Stomach (tissue), 19 donors: ENCODE measurements at places on chromosomes 11 and 22. TPM values are rescaled to one million over a fixed set of nuclear protein-coding genes. Genes with fewer than 3 reads are reported as not detected.

DNA sequence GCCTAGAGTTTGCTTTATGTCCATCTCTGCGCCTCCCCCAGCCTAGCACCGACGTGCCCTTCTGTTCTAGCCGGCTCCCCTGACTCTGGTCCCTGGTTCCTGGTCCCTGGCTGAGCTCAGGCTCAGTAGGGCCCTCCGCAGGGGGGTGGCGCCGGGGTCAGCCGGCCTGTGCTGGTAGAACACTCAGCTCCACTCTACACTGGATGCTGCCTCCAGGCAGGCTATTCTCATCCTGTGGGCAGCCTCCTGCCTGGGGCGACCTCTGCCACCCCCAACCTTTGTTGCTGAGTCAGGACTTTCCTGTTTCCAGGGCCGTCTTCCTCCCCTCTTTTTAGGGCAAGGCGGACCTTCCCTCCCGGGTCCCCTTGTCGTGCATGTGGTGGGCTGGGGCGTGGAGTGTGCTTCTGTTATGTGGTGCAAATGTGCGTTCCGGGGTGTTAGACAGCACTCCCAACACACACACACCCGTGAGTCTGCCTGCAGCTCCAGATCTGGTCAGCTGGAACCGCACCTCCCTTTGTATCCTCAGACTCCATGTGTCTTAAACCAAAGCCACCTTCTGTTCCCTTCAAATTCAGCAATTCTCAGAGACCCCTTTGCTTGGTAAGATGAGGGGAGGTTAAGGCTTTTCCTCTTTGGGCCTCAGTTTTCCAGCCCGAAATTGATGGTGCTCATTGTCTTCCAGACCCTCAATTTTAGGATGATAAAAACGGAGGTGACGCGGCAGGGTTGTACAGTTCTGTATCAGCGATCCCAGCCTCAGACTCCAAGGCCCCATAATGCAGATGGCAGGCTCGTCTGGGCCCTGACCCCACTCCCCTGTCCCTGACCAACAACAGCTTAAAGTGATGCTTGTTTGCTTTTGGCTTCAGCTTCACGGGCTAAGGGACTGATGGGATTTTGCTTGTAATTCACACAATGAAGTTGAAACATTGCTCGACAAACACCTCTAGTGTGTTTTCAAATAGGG is 1327.9 kb downstream of the BRD1 start:
- DNase-seq = no peak
- no peaks in the 10 kb centered on the region for H3K4me1 ChIP-seq
- no peak overlapping the region for H3K27ac ChIP-seq

DNA sequence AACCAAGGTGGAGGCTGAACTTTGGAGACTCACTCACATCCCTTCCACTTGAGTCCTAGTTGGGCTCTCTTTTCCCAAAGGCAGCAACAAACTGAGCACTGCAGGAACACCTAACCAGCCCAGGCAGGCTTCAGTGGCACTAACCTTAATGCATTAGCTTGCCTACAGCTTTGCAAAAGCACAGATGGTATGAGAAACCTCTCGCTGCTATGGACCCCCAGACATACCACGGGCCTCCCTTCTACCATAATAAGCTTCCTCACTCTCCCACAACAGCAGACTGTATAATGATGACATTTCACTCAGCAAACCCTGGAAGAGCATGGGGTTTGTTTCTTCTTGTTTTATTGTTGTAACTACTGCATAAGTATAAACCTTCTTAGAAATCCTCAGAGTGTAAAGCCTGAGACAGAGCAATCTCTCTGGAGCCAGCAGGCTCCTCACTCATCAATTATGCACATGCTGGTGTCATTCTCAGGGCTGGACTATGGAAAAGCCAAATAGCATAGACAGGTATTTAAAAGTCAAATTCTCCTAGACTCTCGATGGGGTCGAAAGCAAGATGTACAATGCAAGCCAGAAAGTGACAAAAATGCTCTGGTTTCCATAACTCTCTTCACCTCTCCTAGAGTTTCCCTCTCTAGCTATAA is 167.6 kb downstream of the NXPE2 start:
- H3K27me3 ChIP-seq = peaks cover 7% of the 10 kb centered on the region
- no peaks in the 10 kb centered on the region for H3K4me1 ChIP-seq
- H3K4me3 ChIP-seq = no peak overlapping the region
- DNase-seq = no peak

DNA sequence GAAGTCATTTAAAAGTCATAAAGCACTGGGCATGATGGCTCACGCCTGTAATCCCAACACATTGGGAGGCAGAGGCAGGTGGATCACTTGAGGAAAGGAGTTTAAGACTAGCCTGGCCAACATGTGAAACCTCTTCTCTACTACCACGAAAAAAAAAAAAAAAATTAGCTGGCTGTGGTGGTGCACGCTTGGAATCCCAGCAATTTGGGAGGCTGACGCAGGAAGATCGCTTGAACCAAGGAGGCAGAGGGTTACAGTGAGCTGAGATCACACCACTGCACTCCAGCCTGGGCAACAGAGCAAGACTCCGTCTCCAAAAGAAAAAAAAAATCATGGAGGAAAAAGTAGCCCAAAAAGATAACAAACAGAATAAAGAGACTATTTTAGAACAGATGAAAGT is 42.2 kb downstream of the NUP98 start:
- H3K27ac ChIP-seq = no peak overlapping the region
- H3K36me3 ChIP-seq = peaks cover 40% of the 10 kb centered on the region
- DNase-seq = no peak
- H3K4me1 ChIP-seq = no peaks in the 10 kb centered on the region
- H3K4me3 ChIP-seq = no peak overlapping the region
- H3K27me3 ChIP-seq = no peaks in the 10 kb centered on the region

Gene PDE2A
- total RNA-seq = 548 TPM

Gene TRPM5
- total RNA-seq = 0.45 TPM

DNA sequence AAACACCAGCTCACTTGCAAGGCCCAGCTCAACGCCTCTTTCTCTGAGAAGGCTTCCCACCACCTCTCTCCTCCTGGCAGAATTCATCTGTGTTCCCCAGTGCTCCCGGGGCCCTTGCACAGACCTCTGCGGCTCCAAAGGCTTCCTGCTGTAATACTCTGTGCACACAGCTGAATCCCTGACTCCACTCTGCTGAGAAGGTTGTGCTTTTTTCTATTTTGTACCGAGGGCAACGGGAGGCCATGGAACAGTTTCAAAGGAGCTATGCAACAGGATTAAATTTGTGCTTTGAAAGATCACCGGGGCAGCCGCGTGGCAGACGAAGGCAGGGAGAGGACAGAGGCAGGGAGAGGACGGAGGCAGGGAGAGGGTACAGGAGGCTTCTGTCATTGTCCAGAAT is 49.2 kb upstream of the SYT7 start:
- peaks cover 7% of the 10 kb centered on the region for H3K4me1 ChIP-seq
- H3K27me3 ChIP-seq = no peaks in the 10 kb centered on the region
- H3K4me3 ChIP-seq = no peak overlapping the region
- H3K27ac ChIP-seq = no peak overlapping the region
- no peaks in the 10 kb centered on the region for H3K36me3 ChIP-seq
- DNase-seq = no peak

DNA sequence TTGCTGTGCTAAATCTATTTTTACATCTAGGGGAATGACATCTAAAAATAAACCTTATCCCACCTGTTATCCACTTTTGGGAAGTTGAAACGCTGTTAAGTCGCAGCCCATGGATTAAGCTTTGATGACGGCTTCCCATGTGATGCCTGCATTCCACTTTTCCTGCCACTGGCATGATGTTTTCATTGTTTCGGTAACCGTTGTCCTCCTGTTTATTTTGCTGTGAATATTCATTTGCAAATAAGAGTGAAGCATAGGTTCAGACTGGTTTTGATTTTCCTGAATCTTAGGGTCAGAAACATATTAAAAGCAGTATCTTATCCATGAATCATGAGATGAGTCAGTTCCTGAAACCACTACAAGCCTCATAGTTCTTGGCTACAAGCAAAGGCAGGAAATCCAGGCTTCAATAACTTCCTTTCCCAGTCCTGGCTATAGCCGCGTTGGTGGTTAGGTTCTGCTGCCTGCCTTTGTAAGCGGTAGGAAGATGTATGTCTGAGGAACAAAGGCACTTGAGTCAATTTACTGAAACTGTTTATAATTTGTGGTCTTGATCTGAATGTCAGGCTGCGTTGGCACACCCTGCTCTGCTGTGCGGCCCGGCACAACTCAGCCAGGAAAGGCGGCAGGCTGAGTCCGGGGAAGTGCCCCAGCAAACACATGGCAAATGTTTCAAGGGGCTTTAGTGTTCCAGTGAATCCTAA is 19.4 kb downstream of the TEAD1 start:
- H3K4me1 ChIP-seq = peaks cover 42% of the 10 kb centered on the region
- DNase-seq = peak; percentile 42
- peak overlapping the region; percentile 5 for H3K4me3 ChIP-seq
- peak overlapping the region; percentile 76 for H3K27ac ChIP-seq

Gene SMC1B
- not detected for total RNA-seq

Gene SAA2
- 60.7 TPM for total RNA-seq

- no peak overlapping the region for H3K27ac ChIP-seq
- H3K4me3 ChIP-seq = no peak overlapping the region
- peaks cover 5% of the 10 kb centered on the region for H3K4me1 ChIP-seq
- H3K36me3 ChIP-seq = no peaks in the 10 kb centered on the region
- no peak for DNase-seq
Observed at GRCh38 chr11:26905368-26905767, 88.5 kb upstream of the FIBIN start.

Gene PPP2R1B
- total RNA-seq = 5.5 TPM
